ENCODE measurements at places on chromosomes 7 and 10.
A peak's percentile ranks its signal among the peaks of the same experiment; 100 is the strongest.

- no peak for DNase-seq
These were observed 467.3 kb upstream of the MBL2 start for GRCh38 chr10:53239873-53240272.

DNA sequence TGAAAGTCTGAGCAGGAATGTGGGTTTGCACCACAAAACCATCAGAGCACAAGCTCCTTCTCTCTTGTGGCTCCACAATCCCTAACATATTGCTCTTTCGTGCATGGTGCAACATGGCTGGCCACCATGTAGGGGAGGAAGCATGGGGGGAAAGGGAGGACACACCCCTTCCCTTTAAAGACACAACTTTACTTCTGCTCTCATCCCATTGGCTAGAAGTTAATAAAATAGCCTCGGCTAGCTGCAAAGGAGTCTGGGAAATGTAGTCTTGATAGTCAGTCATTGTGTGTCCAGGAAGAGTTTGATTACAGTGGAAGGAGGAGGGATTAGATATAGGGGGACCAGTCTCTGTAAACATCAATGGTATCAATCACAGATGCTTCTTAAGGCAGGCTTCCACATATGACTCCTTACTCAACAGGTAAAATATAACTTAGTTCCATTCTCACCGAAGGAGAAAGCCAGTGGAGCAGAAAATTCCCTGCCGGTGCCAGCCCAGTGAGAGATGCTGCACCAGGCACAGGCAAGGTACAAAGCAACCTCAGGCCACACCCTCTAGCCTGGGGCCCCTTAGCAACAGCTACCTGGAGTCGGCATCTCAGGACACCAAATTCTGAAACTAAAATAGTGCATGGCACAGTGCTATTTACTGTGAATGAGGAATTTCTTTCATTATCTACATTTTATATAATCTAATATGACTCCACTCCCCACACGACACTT is 124.7 kb upstream of the CTBP2 start:
- no peak for DNase-seq

GRCh38 chr7:70033226-70033625 is 435.0 kb downstream of the AUTS2 start:
- no peak for DNase-seq

GRCh38 chr10:61942604-61943461 is 41.3 kb downstream of the ARID5B start:
- peak; percentile 61 for DNase-seq

- peak; percentile 6 for DNase-seq
These were observed 104.1 kb downstream of the ZNF467 start for GRCh38 chr7:149669121-149669818.

- DNase-seq = no peak
These were observed 88.0 kb downstream of the FOXP2 start for GRCh38 chr7:114502454-114503254.

DNA sequence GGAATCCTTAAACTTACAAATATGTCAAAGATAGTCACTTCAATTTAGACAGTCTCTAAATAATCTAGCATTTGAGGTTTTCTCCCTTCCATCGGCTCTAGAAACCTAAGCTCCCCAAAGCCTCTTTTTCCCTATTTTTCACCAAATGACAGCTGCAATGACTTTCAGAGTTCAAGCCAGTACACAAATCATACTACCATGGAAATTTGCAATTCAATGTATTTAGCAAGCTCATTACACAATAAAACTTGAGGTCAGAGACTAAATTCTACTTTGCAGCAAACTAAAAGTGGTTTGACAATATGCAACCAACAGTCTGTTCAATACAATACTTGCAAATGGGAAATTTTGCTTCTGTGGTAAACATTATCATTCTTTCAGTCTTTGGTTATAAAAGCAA is 80.3 kb downstream of the SKIDA1 start:
- DNase-seq = no peak

- DNase-seq = no peak
These were observed 186.2 kb upstream of the PRKCQ start for GRCh38 chr10:6766131-6766801.

All from activated CD4-positive, alpha-beta T cell treated with anti-CD3 and anti-CD28 coated beads, Interleukin-2, amount 50 U/mL, for 16 hours (primary cell).